AG20443 (cell line): ENCODE measurements at places on chromosomes 5 and 9.
A peak's percentile ranks its signal among the peaks of the same experiment; 100 is the strongest.

GRCh38 chr9:91820126-91820750 is 129.8 kb downstream of the ROR2 start:
- no peak for DNase-seq

DNA sequence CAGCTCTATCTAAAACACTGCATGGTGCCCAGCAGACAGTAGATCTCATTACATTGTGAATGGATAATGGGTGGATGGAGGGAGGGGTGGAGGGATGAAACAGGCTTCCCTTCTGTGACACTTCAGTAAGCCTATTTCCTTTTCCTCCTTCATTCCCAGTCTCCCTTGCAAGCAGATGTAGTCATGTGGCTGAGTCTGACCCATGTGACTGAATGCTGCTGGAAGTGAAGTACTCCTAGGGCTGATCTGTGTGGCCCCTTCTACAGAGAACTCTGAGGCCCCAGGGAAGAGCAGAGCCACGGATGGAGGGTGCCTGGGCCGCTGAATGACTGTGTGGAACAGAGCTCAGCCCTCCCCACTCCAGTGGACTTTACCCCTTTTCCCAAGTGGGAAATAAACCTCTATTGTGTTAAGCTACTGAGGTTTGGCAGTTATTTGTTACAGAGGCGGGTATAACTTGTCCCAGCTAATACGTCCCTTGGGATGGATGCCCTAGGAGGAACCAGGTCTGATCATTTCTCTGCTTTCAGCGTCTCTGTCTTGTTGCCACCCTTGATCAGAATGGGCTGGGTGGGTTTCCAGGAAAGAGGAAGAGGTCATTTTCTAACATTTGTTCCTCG is 176.1 kb upstream of the MVB12B start:
- DNase-seq = peak; percentile 7

GRCh38 chr9:38022203-38022895 is 46.7 kb downstream of the SHB start:
- DNase-seq = no peak

DNA sequence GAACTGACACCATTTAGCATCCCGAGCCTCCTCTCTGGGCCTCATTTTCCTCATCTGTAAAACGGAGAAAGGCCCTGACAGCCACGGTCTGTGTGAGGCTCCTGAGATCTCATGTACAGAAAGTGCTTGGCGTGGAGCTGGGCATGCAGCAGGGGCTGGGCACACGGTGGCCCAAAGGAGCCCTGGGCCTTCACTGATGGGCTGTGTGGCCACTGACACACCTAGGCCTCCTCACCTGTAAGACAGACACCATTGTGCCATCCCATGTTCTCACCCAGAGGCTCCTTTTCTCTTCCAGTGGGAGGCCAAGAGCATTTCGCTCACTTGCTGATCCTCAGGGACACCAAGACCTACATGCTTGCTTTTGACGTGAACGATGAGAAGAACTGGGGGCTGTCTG is 1.6 kb downstream of the ORM1 start:
- DNase-seq = no peak

DNA sequence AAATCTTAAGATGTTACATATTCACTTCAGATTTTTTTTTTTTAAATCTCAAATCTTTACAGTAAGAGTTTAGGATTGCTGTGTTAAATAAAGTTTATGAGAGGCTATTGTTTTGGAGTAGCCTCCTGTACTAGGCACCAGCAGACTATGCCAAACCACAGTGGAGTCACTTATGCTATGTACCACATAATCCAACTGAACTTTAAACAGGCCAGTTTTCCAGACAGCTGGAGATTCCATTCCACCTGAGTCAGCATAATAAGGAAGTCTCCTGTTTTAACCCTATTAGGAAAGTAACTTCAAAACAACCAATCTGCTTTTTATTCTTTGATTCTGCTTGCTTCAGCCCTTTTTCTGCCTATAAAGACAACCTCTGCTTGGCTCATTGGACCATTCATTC is 205.2 kb downstream of the CSNK1G3 start:
- no peak for DNase-seq

GRCh38 chr5:15263942-15264341 is 236.0 kb upstream of the FBXL7 start:
- DNase-seq = no peak

DNA sequence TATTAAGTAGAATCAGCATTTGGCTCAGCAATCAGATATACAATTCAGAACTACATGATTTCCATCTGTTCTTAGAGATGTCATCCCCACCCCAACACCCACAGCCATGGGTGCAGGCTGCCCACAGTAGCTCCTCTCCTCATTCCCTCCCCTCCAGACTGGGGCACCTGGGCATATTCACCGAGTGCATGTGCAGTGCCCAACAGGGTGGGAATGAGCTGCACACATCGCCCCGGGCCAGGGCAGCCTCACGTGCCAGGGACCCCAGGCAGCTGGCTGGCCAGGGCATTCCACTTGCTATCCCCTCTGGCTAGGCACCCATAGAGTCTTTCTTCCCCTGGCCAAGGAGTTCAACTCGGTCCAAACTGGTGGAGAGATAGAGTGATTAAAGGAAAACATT is 461.9 kb upstream of the NUDT12 start:
- no peak for DNase-seq

- DNase-seq = no peak
Measured at GRCh38 chr5:156272139-156272538, 54.8 kb upstream of the SGCD start.

DNA sequence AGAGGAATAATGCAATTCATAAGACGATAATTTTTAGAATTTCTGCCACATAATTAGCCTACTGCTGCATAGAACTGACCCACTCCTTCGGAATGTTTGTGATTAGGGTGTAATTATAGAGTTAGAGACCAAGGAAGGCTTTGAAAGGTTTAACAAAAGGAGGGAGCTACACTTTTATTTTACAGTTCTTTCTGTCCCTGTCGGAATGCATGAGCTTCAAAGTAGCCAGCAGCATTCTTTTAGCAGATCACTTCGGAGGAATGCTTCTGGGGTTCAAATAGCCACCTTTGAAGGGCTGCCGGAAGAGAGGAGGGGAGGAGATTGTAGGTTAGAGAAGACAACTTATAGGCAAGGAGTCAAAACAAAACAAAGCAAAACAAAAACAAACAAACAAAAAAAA is 168.1 kb downstream of the GRIA1 start:
- DNase-seq = no peak

DNA sequence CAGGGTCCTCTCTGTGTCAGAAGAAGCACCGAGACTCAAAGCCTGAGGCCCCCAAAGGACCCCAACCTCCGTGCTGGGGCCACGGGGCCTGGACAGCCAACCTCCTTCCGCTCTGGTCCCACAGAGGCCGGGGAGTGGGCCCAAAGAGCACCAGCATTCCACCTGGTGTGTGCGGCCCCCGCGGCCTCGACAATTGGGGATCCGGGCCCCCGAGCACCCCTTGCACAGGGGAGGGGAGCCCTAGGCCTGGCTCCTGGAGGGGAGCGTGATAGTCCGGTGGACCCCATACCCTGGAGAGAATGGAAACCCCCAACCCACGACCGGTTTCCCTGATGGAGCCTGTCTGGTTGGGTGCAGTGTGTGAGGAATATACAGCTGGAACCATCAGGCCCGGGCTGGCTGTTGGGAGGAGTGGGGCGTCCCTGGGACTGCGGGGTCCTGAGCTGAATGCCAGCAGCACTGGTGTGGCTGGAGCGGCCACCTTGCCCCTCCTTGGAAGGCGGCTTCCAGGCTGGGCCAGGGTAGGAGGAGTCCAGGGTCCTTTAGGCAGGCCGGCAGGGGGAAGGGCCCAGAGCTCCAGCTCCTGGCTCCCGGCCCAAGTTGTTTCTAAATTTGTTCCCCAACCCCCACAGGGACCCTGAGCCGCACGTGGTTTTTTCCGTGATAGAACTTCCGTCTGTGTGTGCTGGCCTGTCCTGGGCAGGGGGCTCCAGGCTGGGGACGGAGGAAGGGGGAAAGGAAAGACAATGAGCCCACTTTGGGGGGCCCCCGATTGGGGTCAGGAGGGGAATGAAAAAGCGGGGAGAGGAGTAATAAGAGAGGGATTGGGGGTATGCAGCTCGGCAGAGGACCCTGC is 825 bp upstream of the TOR4A start:
- no peak for DNase-seq

DNA sequence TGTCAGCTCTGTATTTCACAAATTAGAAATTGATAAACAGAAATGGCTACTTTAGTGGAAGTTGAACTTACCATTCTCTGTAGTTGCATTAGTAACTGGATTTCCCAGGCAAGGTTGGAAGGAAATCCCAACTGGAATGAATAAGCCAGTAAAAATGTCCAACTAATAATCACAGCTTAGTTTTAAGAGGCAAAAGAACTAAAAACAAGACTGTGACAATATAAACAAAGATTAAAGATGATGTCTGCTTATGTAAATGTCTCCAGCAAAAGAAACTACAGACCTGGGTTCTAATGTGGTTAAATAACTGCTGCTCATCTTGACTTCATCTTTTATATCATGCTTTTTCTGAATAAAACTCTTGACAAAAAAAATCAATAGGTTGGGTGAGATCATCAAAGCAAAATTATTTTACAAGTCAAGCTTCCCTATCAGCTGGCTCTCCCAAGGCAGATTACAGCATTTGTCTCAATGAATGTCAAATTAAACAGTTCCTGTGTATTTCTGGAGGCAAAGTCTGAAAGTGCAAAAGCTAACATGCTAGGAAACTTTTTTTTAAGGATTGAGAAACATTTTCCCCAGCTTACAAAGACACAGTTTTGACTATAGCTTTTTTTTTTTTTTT is 62.3 kb upstream of the HMHB1 start:
- DNase-seq = no peak

DNA sequence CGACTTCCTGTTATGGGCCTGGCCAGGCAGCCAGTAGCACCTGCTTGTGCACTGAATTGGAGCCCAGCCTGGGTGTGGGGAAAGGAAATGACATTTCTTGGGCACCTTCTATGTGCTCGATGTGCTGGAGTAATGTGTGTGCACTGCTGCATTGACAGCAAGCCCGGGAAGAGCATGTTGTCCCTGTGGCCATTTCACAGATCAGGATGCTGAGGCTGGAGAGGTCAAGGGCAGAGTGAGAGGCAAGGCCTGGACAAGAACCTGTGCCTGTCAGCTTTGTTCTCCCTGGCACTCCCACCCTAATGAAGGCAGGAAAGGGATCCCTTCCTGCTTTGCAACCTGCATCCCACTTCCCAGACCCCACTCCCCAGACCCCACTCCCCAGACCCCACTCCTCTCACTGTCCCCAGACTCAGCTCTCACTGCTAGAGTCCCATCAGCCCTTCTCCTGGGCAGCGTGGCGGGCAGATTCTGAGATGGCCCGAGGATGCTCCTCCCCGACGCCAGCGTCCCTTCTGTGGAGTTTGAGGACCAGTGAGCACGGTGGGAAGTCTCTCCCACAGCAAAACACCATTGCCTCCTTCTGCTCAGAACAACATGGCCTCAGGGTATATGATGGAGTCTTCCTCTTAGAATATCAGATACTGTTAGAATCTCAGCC is 49.6 kb downstream of the BARX1 start:
- no peak for DNase-seq

- no peak for DNase-seq
Measured at GRCh38 chr5:110917161-110917875, 154.2 kb upstream of the TSLP start.

DNA sequence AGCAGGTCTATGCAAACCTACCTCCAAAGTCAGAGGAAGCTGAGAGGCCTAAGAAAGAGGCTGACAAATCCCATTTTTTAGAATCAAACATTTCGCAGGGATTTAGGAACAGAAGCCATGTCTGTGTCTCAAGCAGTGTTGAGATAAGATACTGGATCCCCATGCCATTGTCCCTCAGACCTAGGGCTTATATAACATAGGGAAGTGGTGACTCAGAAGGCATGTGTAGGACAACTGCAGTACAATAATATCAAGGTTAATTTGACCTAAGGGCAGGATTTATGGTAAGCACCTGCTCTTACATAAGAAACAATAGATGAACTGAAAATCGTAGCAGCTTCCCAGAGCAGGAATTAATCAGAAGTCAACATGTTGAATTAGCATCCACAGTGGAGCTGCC is 459.4 kb downstream of the ANXA1 start:
- DNase-seq = no peak

- DNase-seq = no peak
Measured at GRCh38 chr5:101018299-101018698, 115.2 kb upstream of the ST8SIA4 start.

GRCh38 chr5:154801083-154801482 is 45.9 kb downstream of the LARP1 start:
- no peak for DNase-seq

- DNase-seq = no peak
Measured at GRCh38 chr9:82968816-82969215, 94.1 kb downstream of the RASEF start.

DNA sequence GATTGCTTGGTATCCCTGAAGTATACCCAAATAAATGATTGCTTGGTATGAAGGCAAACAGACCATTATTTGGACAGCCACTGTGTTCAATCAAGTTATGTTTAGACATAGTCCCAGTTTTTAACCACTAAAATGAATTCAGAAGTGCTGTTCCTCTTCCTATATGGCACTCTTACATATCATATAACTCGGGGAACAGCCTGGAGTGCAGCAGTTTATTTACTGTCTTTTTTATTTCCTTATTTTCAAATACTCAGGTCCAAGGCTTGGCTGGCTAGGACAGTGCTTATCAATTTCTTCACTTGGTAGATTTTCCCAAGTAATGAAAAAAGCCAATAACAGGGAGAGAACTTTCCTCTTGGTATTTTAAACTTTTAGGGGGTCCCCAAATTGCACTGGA is 58.6 kb upstream of the CCDC112 start:
- no peak for DNase-seq

GRCh38 chr5:31962351-31962751 is 211.8 kb downstream of the GOLPH3 start:
- no peak for DNase-seq

DNA sequence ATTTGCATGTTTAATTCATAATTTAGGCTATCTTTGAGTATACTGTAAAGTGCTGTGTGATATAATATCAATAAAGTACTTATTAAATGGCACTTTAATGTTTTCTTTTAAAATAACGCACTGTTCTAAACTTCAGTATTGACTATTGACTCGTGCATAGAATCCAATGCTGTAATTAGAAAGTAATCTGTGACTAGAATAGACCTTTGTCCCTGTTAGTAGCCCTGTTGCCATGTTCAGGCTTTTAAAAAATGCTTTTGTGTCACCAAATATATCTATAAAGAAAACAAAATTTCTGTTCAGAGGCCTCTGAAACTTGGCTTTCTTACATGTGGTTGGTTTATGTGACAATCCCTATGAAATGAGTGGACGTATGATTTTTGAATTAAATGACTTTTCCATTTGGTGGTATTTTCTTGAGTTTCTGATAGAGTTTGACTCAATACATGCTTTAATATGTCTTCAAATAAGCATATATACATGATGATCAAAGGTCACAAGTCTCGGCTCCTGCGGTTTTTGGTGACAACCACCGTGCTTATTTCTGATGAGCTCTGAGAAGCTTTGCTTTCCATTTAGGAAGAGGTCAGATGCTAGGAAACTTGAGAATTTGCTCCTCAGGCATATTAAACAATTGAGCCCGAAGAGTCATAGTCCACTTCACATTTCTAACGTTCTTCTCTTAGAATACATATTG is 174.7 kb downstream of the NR3C1 start:
- no peak for DNase-seq

DNA sequence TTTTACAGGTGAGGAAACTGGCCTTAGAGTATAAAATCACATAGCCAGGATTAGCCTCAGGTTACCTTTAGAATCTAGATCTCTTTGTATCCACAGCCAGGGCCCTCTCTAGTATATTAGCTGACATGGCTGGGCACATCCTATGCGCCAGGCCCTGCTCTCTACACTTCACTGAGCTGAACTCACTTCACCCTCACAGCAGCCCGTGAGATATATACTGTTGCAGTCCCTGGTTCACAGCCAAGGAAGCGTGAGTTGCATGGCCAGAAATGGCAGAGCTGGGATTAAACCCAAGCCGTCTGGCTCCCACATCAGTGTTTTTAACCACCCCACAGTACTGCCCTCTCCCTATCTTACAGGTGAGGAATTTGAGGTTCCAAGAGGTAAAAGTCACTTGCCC is 58.4 kb downstream of the DAB2IP start:
- no peak for DNase-seq
